CD4-positive, alpha-beta memory T cell (primary cell): ENCODE measurements at places on chromosomes 3 and 15. TPM values are rescaled to one million over a fixed set of nuclear protein-coding genes. Genes with fewer than 3 reads are reported as not detected.

Gene TRPM1
- polyA plus RNA-seq, result not detected

Gene COL8A1
- not detected for polyA plus RNA-seq

Gene UACA
- not detected for polyA plus RNA-seq

Gene UPK1B
- polyA plus RNA-seq, result not detected

Gene RHCG
- not detected for polyA plus RNA-seq

Gene TEX55
- polyA plus RNA-seq, result not detected

Gene GRK7
- polyA plus RNA-seq, result not detected

Gene CHRNA5
- 0.07 TPM for polyA plus RNA-seq

Gene OR5K2
- not detected for polyA plus RNA-seq

Gene CDHR4
- not detected for polyA plus RNA-seq

Gene SLC22A13
- not detected for polyA plus RNA-seq

Gene NKTR
- 8.9 TPM for polyA plus RNA-seq

Gene PLCB2
- polyA plus RNA-seq, result 22.6 TPM
